ENCODE measurements at places on chromosomes 7 and 10.

DNA sequence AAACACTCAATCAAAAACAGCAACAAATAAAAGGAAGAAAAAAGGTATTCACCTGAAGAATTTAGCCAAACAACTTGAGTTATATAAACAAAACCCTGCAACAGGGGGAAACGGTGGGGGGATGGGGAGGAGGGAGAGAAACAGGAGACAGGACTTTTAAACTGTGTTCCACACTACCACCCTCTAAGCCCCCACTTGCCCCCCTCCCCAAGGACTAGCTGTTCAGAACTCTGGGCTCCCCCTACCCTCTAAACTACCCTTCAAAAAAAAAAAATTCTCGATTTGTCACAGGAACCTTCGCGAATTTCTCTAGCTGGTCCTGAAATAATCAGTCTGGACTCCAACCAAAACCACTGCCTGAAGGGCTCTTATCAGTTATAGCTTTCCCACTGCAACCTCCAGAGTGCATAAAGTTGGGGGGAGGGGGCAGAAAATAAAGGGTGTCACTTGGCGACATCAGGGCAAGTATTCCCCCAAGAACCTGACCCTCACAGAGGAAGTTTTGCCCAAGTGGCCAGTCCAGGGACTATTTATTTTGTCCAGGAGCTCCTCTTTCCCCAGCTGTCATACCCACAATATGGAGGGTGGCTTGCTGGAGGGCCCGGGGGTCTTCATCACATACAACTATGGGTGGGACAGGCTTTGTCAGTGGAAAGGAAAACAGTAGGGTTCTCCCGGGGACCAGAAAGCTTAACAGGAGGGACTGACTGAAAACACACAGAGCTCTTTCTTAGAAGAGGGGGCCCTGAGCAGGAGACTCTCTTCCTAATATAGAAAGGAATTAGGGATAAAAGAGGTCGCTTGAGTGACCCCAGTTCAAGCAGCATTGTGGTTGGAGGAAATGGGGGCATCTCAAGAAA, 1.3 kb downstream of the UBE2H start:
- DNase-seq: no peak

DNA sequence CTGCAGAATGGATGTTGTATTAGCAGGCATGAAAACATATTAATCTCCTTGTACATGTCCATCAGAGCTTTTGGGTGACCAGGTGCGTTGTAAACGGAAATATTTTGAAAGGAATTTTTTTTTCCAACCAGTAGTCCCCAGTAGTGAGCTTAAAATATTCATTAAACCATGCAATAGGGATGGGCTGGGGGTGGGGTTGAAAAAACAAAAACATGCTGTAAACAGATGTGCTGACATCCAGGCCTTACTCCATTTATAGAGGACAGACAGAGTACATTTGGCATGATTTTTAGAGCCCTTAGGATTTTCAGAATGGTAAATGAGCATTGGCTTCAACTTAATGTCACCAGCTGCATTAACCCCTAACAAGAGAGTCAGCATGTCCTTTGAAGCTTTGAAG, 50.2 kb downstream of the PTPN12 start:
- no peak for DNase-seq

DNA sequence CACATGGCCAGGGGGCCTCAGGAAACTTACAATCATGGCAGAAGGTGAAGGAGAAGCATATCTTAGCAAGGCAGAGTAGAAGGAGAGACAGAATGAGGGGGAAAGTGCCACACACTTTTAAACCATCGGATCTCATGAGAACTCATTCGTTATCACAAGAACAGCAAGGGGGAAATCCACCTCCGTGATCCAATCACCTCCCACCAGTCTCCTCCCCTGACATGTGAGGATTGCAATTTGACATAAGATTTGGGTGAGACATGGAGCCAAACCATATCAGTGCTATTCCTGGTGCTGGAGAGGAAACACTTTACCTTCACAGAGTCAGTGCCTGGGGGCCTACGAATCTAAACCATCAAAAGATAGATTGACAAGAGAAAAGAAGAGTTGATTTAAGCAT, 61.8 kb downstream of the LGI1 start:
- DNase-seq: no peak

DNA sequence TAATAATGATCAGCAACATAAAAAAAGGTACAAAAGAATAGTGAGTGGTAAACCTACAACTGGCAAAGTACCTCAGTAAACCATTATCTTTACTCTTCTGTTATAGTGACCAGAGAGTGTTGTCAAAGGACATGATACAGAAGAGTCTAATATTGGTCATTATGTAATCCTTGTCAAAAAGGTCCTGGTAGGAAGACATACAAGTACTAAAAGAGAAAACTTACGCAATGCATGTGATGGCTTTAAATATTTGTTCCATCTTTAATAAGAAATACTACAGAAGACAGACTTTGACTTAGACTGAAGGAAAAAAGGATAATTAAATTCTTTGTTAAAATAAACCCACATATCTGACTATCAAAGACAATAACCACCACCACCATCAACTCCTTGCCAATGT, 6.5 kb downstream of the DOCK4 start:
- DNase-seq: no peak

DNA sequence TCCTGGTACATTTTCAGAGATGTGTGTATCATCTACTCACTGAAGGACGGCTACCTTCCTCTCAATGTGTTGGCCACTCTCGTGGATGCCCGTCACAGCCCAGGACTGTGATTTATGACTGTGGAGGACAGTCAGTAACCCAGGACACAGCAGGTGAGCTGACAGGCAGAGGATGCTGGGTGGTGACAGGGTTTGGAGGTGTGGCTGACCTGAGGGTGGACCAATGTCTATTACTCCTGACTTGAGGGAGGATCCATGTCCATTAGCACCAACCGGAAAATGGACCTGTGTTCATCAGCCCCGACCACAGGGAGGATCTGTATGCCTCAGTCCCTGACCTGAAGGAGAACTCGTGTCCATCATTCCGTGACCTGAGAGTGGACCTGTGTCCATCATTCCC, 96.1 kb downstream of the ADCY1 start:
- peak; percentile 38 for DNase-seq

DNA sequence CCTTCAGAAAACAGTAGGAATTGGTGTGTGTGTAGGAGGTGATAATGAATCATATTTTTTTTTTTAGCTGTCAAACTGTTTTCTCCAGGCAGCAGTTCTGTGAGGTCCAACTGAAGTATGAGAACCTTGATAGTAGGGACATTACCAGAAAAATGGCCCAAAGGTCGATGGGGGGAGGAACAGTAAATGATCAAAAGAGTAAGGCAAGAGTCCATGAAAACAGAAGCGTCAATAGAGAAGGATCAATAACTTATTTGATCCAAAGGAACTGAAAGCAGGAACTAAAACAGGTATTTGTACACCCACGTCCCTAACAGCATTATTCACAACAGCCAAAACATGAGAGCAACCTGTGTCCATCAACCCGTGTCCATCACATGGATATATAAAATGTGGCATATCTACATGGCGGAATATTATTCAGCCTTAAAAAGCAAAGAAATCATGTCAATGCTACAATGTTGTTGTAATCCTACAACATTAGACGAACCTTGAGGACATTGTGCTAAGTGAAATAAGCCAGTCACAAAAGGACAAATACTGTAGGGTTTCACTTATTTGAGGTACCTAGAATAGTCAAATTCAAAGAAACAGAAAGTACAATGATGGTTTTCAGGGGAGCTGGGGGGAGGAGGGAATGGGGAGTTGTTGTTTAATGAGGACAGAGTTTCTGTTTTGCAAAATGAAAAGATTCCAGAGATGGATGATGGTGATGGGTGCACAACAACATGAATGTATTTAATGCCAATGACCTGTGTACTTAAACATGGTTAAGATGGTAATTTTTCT, 214.0 kb upstream of the KLF14 start:
- no peak for DNase-seq

DNA sequence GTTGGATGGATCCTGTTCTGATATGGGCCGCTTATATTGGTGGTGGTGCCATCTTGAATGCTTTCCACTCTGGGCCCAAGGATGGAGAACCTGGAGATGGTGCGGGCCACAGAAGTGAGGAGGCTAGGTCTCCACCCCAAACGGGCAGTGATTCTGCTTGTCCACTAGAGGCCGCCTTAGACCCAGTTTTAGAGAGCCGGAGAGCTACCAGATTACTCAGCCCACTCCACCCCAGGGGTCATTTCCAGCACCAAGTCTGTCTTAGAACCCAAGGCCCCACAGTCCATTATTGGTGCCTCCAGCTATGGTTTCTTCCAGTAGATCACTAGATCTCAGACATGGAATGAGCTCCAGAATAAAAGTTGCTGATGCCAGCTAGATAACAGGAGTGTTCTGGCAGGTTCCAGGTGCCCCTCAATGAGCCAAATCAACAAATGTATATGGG, 11.8 kb upstream of the CAMK2G start:
- peak; percentile 89 for DNase-seq

DNA sequence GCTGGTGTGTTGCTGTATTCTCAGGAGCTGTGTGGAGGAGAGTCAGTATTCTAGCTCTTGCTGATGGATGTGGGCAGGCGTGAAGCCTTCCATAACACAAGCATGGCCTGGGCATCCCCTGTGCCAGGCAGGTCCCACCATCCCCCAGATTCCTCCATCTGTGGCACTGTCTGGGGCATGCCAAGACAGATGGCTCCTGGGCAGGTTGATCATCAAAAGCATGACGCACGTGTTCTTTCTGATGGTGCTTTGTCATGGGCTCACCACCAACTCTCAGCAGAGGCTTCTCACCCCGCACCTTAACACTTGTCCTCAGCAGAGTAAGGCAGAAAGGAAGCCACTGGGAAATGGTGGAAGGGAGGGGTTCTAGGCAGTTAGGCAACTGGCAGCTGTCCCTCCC, 364.3 kb downstream of the PLXNA4 start:
- no peak for DNase-seq

GRCh38 chr10:129761197-129761972, 202.7 kb downstream of the EBF3 start:
- DNase-seq: peak; percentile 39

- peak; percentile 61 for DNase-seq
These were observed 4.7 kb upstream of the PLXDC2 start for GRCh38 chr10:19811540-19811939.

DNA sequence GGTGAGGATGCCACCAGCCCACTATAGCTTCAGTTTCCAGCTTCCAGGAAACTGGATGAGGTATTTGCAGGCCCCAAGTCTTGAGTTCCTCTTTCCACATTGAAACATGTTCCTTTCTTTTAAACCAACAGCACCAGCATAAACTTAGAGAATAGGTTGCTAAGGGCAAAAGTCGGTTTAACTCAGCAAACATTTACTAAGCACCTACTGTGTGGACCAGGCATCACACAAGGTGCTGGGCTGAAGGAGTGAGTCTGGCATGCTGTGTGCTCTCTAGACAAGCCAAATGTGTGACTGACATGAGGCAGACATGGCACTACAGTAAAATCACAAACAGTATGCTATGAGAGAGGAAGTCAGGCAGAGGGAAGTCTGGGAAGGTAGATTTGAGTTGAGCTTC, 11.0 kb upstream of the RASSF4 start:
- no peak for DNase-seq

DNA sequence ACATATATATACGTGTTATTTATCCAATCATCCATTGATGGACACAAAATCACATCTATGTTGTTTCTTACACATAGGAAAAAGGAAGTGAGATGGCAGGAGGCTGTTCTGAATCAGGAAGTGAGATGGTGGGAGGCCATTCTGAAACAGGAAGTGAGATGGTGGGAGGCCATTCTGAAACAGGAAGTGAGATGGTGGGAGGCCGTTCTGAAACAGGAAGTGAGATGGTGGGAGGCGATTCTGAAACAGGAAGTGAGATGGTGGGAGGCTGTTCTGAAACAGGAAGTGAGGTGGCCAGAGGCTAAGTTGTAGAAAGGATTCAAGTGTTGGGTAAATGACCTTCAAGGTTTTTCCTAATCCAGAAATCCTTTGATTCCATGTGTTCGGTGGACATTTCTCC, 921.5 kb downstream of the TYW1 start:
- DNase-seq: no peak

- no peak for DNase-seq
These were observed 19.8 kb upstream of the SLC29A3 start for GRCh38 chr10:71299071-71299785.

GRCh38 chr7:55502858-55503440, 69.4 kb downstream of the VOPP1 start:
- DNase-seq: no peak

GRCh38 chr7:66377714-66378113, 172.6 kb downstream of the TPST1 start:
- no peak for DNase-seq

GRCh38 chr10:128751851-128752250, 625.6 kb upstream of the MKI67 start:
- DNase-seq: no peak

- DNase-seq: no peak
These were observed 217.1 kb downstream of the TMEM178B start for GRCh38 chr7:141290973-141291372.

GRCh38 chr10:31829776-31830175, 98.9 kb downstream of the ARHGAP12 start:
- DNase-seq: no peak

GRCh38 chr7:47601119-47601880, 19.4 kb upstream of the TNS3 start:
- no peak for DNase-seq

Data from islet precursor cell (in vitro differentiated cells).